Bone marrow (tissue), 2 donors: ENCODE measurements at places on chromosomes 3 and 15.

- peak; percentile 20 for DNase-seq
Measured at GRCh38 chr3:69776920-69777581, 37.8 kb downstream of the MITF start.

- peak; percentile 88 for DNase-seq
Measured at GRCh38 chr15:49235446-49236124, 65.5 kb downstream of the GALK2 start.

GRCh38 chr15:71599418-71600151 is 210.8 kb upstream of the NR2E3 start:
- DNase-seq = no peak

GRCh38 chr3:172040078-172040980 is 951 bp downstream of the FNDC3B start:
- peak; percentile 74 for DNase-seq

DNA sequence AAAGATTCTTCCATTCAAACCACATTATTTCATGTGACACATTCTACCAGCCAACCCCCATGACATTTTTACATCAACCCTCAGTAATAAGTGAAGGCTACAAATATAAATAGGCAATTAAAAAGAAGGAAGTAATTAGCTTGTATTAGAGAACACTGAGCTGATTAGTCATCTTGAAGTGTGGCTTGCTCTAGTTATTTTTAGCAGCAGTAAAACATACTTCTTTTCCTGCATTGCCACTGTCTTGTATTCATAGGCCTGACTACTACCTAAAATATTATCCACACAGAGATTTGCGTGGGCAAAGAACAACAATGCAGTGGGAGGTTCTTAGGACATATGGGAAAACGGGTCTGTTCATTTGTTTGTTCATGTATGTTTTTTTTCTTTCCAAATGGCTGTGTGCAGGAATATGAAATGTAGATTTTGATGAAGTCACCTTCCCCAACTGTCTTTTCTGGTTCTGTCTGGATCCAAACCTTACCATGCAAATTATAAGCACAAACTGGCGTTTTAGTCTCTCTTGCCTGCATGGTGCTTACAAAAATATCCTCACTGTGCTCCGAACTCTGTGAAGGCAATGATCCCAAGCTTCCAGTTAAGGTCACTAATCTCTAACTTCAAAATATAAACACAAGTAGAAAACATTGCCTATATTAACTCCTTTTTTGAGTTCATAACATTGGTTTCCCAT is 31.5 kb upstream of the TM4SF4 start:
- no peak for DNase-seq

GRCh38 chr3:81602781-81603180 is 158.7 kb downstream of the GBE1 start:
- DNase-seq = no peak
